ENCODE measurements at places on chromosomes 7 and 10.
A peak's percentile ranks its signal among the peaks of the same experiment; 100 is the strongest.

- DNase-seq, result no peak
These were observed 10.3 kb upstream of the AGR3 start for GRCh38 chr7:16891874-16892643.

DNA sequence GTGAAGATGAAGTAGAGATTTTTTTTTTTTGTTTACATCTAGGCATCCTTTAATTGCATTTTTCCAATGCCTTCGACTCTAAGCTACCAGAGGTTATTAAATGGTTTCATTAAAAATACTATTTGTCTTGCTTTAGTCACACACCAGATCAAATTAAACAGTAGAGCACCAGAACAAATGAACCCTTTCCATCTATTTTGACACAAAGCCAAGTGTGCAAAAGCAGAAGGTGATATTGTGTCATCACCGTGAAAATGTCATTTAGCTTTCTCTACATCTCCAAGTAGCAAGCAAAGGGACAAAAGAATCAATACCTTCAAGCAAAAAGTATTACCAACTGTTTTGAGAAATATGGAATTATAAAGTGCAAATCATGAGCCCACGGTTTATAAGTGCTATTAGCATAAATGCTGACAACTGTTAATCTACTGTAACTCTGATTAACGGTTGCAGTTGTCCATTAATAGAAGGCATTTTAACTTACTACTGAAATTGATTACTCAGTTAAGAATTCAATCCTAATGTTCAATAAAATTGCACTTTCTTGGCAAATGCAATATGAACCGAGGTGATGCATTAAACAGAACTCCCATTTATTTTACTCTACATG is 49.1 kb downstream of the CTBP2 start:
- DNase-seq, result no peak

DNA sequence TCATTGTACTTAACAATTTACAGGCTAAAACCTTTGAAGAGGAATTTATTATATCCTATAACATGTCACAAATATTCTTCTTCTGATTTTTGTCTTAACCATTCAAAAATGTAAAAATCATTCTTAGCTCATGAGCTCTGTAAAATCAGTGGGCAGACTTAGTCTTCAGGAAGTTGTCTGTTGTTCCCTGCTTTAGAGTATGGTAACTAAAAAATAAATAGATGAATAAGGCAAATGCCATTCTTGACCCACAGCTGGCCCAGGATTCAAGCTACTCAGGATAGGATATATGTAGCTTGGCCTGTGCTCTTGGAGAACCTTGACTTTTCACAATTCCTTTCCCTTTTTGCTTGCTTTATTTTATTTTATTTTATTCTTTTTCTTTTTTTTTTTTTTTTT is 51.5 kb downstream of the LRRC4 start:
- no peak for DNase-seq

GRCh38 chr10:44069573-44069972 is 315.3 kb downstream of the CXCL12 start:
- DNase-seq, result no peak

DNA sequence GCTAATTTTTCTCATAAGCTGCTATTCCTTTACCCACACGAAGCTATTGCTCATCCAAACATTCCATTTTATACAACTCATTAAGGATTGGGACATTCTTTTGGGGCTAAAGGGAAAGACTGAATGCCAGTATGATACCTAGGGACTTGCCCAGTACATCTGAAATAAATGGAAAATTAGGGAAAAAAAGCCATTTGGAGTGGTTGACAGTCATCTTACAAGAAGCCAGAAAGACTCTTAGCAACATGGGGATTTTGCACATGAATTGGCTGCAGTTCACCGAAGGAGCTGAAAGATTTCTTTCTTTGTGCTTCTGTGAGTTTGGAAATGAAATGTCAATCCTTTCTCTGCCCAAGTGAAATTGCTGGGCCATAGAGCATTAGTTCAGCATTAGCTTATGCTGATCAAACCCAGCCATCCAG is 43.3 kb upstream of the MTURN start:
- no peak for DNase-seq

GRCh38 chr7:75715864-75716263 is 22.9 kb downstream of the HIP1 start:
- no peak for DNase-seq

GRCh38 chr7:107768263-107768662 is 24.3 kb downstream of the CBLL1 start:
- DNase-seq, result no peak

DNA sequence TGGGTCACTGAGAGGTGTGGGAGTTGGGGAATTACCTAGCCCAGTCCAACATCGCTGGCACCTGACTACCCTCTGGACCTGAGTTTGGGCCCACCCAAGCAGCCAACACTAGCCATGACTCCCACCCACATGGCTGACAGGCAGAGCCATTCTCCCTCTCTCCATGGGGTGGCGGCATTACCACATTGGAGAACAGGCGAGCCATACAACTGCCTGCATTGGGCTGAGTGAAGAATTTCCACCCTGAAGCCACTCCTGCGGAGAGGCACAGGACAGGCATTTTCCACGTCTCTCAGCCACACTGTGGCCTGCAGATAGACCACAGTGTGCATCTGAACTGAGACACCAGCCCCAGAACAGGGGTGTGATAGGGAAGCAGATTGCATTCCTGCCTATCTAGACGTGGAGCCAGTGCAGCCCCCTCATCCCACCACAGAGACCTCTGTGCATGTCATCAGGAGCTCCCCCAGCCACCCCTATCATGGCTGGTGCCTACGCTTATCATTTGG is 58.2 kb upstream of the ANTXRL start:
- DNase-seq, result peak; percentile 43

GRCh38 chr10:28984431-28984830 is 304.4 kb upstream of the LYZL1 start:
- no peak for DNase-seq

- DNase-seq, result no peak
These were observed 79.0 kb downstream of the ABI1 start for GRCh38 chr10:26781797-26782196.

GRCh38 chr10:124451276-124451675 is 1.4 kb upstream of the NKX1-2 start:
- DNase-seq, result no peak

DNA sequence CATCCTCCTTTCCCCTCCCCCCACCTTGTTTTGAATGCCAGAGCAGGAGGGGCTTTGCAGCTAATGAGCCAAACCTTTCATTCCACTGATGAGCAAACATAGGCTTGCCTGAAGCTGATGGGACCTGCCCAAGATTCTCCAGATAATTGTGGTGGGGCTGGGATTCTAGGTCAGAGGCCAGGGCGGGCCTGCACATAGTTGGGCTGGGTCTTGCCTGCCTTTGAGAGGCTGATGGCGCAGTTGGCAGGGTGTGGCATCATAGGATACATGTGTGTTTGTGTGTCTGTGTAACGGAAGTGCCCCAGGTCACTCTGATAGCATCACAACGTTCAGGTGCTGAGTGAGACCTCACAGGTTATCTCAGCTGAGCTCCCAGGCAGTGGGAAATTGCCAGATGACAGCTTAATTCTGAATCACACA is 22.9 kb downstream of the BTBD16 start:
- DNase-seq, result no peak

GRCh38 chr10:82245906-82246560 is 371.0 kb downstream of the NRG3 start:
- no peak for DNase-seq

- DNase-seq, result no peak
These were observed 10.2 kb upstream of the HSPA12A start for GRCh38 chr10:116752563-116752962.

- DNase-seq, result no peak
These were observed 55.1 kb upstream of the AASS start for GRCh38 chr7:122199171-122199570.

DNA sequence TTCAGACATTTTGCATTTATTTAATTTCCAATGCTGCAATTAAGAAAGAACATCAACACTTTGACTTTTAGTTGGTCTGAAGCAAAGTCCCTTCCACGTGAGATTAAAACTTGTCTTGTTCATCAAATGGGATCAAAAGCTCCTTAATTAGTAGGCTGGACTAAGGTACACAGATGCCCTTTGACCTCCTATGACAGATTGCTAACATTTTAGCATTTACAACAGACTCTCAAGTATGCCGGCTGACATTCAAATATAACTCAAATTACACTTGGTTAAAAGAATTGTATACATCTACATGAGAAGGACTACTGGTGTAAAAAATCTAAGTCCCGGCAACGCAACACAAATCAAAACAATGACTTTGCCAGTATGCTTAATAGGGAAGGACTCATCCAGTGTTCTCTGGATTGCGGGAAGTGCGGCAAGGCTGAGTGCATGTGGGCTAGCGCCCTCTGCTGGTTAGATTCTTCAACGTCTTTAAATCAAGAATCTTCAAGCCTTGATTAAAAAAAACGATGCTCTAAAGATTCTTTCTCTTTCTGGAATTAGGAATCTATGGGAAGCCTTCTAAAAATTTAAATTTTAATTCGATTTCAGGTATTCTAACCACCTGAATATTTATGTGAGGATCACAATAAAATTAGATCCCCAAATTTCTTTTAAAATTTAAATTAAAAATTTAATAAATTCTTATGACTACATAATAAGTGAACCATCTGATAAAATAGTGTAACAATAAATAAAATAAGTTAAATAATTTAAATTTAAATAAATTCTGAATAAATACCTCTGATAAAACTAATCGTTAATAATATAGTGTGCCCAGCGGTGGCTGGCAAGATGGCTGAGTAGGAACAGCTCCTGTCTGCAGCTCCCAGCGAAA is 444.7 kb downstream of the DGKB start:
- peak; percentile 5 for DNase-seq

DNA sequence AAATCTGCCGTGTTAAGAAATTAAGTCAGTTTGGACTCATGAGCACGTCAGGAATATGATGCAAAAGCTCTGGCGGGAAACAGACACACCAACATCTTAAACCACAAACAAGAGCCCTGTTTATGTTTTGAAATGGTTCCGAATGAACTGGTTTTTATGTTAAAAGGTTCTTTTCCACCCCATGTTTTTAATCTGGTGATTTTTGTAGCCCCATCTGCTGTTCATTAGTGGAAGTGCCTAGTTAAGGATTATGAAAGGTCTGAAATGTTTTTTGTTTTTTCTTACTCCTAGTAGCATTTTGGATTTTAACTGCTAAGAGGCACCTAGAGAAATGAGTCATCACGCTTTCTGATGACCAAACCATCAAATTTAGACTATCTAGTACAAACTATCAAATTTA is 404.1 kb upstream of the MKI67 start:
- no peak for DNase-seq

GRCh38 chr7:157436763-157437480 is 100.1 kb downstream of the DNAJB6 start:
- no peak for DNase-seq

DNA sequence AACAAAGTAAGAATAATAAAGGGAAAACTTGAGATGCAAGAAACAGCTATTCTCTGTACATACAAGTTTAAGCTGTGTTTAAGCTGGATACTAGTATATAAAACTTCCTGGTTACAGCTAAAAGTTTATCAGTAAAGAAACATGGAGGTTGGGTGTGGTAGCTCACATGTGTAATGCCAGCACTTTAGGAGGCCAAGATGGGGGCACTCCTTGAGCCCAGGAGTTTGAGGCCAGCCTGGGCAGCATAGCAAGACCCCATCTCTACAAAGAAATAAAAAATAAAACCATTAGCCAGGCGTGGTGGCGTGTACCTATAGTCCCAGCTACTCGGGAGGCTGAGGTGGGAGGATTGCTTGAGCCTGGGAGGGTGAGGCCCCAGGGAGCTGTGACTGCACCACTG is 3.2 kb downstream of the RSU1 start:
- no peak for DNase-seq

DNA sequence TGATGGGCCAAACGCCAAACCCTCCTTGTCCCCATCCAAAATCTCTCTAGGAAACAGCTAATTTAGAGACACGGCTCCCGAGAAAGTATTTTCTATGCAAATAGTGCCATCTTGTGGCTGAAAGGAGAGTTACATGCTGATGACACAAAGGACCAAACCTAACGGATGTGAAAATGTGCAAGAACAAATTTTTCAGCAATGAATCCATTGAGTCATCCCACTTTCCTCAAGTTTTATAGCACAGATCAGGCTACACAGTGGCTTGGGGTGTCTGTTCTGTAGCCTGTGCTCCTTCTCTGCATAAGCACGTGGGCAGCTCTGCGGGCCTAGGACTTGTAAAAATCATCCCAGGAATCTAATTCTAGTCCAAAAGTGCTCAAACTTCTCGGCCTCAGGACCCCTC is 154.8 kb upstream of the PRR15 start:
- DNase-seq, result peak; percentile 16

DNA sequence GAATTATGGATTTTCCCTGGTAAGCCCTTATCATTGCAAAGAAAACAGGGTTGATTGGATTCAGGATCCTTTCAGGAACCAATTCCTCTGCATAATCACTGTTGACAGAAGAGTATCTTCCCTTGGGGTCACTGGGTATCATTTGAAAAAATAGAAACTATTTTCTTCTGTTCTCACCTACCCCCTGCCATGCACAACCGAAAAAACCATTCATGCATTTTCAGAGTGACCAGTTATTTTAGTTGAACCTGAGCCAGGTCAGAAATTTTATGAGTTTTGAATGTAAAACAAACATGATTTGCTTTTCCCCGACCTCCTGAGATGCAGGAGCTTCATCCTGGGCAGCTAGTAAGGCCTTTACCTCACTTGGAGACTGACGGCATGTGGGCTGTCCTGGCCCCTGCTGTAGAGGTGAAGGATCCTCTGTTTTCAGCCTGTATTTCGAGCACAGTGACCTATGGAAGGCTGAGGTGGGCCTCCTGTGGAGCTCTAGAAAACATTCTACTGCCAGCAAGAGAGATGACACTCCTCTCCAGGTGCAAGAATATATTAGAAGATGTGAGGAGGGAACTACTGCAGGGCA is 30.1 kb downstream of the TMEM178B start:
- no peak for DNase-seq

- no peak for DNase-seq
These were observed 1.3 kb upstream of the SORCS3 start for GRCh38 chr10:104639590-104640338.

DNA sequence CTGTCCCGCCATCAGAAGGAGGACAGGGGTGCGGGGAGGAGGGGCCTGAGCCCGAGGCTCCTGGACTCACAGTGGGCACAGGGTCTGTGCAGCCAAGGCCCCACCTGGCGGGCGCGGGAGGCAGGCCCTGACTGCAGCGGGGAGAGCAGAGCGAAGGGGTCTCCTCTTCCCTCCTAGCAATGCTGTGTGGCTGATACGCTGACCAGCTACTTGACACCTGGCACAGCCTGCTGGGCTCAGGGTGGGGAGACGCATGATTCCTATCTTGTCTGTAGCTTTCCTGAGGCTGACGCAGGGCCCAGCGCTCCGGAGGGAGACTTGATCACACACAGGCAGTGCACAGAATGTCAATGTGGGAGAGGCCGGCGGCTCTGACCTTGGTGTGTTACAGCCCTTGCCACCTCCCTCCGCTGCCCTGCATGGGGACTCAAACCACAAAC is 174.9 kb downstream of the ELFN1 start:
- no peak for DNase-seq

DNA sequence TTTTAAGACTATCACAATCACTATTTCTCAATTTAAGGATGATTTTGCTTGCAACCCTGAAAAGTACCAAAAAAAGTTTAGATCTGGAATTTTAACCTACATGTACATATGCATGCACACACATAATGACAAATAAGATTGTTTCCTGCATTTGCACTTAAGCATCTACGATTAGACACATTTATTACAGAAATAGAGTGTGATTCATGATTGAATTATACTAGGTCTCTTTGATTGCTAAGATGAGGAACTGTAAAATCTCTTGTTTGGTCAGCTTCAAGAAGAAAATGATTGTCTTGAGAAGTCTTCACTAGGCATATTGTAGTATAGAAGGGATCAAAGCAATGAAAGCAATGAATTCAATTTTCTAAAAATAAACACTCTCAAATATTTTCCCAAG is 185.9 kb upstream of the AGR3 start:
- DNase-seq, result no peak

Measured in stimulated activated CD8-positive, alpha-beta memory T cell treated with anti-CD3 and anti-CD28 coated beads, Interleukin-7, amount 100 ng/mL, for 48 hours (primary cell).